Glutamatergic neuron (in vitro differentiated cells): ENCODE measurements at places on chromosomes 13 and 19. TPM values are rescaled to one million over a fixed set of nuclear protein-coding genes. Genes with fewer than 3 reads are reported as not detected.

- no peak for DNase-seq
These were observed 735 bp upstream of the FLT1 start for GRCh38 chr13:28495538-28496187.

GRCh38 chr19:6018786-6019185 is 40.8 kb upstream of the RANBP3 start:
- no peak for DNase-seq

GRCh38 chr19:23558541-23558940 is 128.5 kb downstream of the ZNF675 start:
- DNase-seq = no peak

The CRX gene
- total RNA-seq = not detected
